ENCODE measurements at places on chromosomes 2 and 18.

DNA sequence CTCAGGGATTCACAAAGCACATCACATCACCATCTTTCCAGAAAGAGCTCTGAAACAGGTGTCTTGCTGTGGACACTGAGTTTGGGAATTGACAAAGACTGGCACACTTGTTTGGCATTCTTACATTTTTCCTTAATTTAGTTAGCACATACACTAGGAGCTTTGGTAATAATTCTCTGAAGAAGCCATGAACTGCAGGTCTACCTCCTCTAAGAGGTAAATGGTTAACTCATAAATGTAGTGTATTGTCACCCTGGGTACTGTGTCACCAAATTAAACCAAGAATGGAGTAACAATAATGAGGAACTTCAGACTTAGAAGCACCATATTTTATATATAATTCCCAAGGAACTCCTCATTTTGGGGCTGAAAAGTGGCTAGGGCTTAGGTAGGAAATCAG, 22.6 kb downstream of the EIF4E2 start:
- no peak for DNase-seq

DNA sequence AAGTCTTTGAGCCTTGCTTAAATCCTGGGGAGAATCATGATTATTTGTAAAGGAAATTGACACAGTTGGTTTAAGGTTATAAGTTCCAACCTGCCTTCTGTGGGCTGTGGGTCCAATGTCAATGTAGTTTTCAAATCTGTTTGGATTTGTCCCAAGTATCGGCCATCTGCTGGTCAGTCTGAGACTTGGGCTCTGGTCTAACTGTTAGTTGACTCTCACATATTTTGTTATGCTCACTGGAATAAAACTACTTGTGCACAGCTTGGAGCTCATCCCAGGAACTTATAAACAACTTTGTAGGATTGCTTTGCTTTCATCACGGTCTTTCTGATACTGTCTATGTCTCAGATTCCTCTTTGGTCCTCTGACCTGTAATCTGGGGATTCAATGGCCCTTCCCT, 1026.2 kb upstream of the ZEB2 start:
- no peak for DNase-seq

DNA sequence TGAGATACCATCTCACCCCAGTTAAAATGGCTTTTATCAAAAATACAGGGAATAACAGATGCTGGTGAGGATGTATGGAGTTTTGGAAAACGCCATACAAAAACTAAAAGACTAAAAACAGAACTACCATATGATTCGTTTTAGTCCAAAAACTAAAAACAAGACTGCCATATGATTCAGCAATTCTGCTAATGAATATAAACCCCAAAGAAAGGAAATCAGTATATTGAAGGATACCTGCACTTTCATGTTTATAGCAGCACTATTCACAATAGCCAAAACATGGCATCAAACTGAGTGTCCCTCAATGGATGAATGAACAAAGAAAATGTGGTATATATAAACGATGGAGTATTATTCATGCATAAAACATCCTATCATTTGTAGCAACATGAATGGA, 224.4 kb upstream of the MC4R start:
- DNase-seq: no peak

DNA sequence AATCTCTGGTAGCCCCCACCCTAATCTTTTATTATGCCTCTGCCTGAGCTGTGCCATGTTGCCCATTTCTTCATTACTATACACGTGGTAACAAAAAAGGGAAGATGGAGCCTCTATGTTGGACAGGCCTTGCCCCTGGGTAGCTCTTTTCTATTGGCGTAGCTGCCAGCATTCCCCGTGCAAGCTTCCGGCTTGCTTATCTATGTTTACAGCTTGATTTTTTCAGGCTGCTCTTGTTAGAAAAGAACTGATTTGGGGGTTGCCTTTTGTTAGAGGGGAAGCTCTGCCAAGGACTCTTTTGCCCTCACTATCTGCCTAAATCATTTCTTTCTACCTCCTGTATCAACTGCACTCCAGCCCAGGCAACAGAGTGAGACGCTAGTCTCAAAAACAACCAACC, 45.5 kb upstream of the ZSWIM2 start:
- DNase-seq: no peak

DNA sequence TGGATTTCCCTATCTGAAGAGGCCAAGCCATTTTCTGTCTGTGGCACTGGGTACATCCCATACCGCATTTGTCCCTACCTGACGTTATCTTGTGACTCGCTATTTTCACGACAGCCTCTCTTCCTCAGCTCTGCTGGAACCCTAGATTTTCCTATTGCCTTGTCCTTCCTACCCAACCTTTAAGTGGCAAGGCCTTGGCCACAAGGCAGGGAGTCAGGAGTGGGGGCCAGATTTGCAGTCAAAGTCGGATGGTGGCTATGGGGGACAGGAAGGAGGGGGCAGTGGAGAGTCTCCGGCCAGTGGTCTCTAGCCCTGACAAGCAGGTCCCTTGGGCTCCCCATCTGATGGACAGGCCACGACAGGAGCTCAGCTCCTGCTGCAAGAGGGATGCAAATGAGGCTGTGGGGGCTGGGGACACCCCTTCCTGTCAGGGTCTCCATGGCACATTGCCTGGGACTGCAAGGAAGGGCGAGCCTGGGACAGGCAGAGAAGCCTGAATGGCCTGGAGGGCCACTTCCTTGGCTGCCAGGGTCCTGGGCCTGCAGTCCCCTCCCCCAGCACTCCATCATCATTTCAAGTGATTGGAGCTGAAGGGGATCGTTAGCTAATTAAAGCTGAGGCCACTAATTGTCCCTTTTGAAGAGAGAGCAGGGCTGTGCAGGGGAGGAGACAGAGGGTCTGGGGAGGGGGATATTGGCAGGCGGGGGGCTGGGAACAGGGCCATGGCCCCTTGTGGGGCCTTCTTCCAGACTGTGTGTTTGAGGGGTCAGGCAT, 6.3 kb upstream of the ECEL1 start:
- no peak for DNase-seq

- DNase-seq: no peak
Observed at GRCh38 chr18:63208676-63209075, 110.9 kb downstream of the BCL2 start.

DNA sequence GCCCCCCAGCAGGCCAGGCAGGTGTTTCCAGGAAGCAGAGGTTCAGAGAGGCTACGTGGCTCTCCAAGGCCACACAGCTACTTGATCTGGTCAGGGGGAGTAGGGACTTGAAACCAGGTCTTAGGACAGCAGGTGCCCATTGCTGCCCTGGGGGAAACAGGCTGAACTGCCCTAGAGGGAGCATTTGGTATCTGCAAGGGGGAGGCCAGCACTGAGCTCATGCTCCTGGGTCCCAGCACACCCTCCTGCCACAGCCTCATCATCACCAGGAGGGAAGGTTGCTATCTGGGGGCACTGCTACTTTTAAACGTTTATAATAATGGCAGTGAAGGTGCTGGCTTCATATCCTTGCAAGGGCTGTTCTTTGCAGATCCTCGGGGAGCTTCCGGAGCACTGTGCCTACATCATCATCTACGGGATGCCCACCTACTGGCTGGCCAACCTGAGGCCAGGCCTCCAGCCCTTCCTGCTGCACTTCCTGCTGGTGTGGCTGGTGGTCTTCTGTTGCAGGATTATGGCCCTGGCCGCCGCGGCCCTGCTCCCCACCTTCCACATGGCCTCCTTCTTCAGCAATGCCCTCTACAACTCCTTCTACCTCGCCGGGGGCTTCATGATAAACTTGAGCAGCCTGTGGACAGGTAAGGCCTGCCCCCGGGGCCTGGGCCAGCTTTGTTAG, 36.1 kb downstream of the ABCG8 start:
- no peak for DNase-seq

DNA sequence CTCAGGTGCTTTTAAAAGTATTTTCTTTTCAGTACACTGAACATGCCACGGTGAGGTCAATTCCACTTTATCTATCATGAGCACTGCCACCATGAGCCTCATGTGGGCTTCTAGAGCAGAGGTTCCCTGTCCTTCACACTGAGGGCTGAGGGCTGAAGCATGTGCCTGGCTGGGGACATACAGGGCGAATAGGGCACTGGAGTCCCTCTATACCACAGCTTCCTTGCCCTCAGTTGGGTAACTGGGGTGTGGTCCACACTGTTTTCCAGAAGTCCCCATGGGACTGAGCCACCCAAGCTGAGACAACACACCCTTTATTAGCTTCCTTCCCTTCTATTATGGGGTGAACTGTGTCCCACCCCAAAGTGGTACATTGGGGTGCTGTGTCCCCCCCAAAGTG, 172.2 kb upstream of the ID2 start:
- no peak for DNase-seq

DNA sequence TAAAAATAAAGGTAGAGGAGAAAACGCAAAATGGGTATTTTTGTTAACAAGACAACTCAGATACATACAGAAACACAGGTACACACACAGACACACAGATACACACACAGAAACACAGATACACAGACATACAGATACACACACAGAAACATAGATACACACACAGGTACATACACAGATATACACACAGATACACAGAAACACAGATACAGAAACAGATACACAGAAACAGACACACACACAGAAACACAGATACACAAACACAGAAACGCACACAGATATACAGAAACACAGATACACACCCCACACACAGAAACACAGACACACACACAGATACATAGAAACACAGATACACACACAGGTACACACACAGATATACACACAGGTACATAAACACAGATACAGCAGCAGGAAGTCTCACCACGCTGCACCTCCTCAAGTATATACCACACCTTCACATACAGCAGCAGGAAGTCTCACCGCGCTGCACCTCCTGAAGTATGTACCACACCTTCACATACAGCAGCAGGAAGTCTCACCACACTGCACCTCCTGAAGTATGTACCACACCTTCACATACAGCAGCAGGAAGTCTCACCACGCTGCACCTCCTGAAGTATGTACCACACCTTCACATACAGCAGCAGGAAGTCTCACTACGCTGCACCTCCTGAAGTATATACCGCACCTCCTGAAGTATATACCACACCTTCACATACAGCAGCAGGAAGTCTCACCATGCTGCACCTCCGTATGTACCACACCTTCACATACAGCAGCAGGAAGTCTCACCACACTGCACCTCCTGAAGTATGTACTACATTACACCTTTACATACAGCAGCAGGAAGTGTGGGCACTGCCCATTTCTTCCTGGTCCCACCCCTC, 250.5 kb downstream of the HDAC4 start:
- DNase-seq: no peak

DNA sequence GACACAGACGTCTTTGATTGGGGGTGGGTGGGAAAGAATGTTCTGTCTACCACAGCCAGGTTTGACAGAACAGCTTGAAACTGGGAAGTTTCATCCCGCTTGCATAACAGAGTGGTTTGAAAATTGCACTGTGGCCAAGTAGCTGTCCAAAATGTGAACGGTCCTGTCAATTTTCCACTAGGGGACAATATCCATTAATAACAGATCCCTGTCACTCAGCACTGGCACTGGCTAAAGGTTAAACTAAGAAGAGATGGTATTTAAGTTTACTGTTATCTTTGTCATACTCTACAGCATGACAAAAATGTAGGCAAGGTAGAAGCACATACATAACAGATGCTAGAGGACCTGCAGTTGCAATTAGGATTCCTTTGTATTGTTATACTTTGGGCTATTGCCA, 55.6 kb upstream of the ACMSD start:
- no peak for DNase-seq

- DNase-seq: no peak
Observed at GRCh38 chr18:11115276-11115675, 34.1 kb downstream of the PIEZO2 start.

DNA sequence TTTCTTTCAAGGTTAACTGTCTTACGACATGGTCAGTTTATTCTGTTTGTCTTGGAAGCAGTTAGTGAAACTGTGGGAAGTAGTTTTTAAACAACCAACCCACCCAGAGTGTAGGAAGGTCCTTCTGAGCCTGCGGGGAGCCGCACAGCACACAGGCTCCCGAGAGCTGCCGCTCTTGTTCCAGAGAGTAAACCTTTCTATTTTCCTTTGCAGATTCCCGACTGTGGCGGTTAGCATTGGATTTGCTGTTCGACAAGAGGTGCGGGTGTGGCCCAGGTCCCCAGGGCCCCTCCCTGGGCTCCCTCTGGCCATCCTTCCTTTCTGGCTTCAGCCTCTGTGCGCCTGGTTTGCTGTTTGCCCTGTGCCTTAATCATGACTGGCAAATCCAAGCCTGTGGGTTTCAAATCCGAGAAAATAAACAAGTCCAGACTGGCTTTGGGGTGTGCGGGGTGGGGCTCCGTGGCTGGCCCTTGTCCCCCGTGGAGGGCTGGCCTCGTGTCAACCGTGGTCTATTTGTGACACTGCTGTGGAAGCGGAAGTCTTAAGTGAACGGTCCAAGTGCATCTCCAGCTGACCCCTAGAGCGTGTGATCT, 30.7 kb downstream of the IMPA2 start:
- no peak for DNase-seq

GRCh38 chr2:16279641-16280040, 339.3 kb downstream of the MYCN start:
- DNase-seq: no peak

DNA sequence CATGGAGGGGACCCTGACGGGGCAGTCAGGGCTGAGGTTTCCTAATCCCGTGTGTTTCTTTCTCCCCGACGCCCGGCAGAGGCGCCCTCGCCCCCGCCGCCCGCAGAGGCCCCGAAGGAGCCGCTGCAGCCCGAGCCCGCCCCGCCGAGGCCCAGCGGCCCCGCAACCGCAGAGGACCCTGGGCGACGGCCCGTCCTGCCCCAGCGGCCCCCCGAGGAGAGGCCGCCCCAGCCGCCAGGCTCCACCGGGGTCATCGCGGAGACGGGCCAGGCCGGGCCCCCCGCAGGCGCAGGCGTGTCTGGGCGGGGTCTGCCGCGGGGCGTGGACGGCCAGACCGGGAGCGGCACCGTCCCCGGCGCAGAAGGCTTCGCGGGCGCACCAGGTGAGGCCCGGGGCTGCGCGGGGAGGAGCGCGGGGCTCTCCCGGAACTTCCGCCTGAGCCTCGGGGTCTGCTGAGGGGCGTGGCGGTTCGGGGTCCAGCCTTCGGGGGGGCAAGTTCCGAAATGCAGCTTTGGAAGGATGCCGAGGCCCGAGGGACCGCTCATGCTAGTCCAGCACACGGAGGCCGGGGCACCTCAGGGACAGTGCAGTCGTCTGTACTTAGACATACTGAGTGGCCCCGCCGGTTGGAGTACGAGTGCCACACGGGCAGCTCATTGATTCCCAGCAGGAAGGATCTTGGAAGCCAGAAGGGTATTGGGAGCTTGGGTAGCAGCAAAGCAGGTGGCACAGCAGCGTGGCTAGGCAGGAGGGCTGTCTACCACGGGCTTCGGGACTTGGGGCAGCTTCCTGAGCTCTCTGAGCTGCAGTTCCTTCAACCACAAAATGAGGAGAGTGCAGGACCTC, 60.1 kb downstream of the EMILIN2 start:
- DNase-seq: peak; percentile 56

DNA sequence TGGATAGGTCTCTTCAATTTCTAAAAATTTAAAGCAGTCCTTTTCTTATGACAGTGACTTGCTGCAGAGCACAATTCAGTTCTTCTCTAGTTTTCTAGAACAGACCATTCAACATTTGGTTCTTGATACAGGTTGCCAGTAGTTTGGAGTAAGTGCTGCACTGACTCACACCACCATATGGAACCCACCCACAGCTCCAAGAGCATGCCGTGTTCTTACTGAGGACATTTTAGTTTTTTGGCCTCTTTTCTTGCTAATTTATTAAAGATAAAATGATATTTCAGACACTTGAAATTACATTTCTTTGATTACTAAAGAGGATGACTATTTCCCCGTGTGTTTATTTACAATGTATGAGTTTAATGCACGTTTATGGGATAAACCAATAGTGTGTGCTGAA, 120.0 kb downstream of the COL4A4 start:
- no peak for DNase-seq

Data from activated naive CD4-positive, alpha-beta T cell treated with Interleukin-2 at 50 U/mL for 16 hours (primary cell).